Stimulated activated CD4-positive, alpha-beta T cell treated with anti-CD3 and anti-CD28 coated beads, Interleukin-12 subunit alpha, Interleukin-12 subunit beta, amount 100 ng/mL, for 24 hours (primary cell): ENCODE measurements at places on chromosomes 2 and 18.

- no peak for DNase-seq
Observed at GRCh38 chr2:173550143-173550542, 195.5 kb downstream of the CDCA7 start.

DNA sequence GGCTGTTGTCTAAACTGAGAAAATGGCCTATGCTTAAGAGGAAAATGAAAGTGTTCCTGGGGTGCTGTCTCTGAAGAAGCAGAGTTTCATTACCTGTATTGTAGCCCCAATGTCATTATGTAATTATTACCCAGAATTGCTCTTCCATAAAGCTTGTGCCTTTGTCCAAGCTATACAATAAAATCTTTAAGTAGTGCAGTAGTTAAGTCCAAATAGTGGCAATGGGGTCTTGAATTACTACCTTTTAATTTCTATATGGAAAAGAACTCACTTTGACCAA is 13.8 kb upstream of the ALLC start:
- DNase-seq = no peak

- DNase-seq = no peak
Observed at GRCh38 chr2:20617081-20617575, 33.8 kb downstream of the HS1BP3 start.

- no peak for DNase-seq
Observed at GRCh38 chr2:168538534-168538933, 82.5 kb downstream of the CERS6 start.

DNA sequence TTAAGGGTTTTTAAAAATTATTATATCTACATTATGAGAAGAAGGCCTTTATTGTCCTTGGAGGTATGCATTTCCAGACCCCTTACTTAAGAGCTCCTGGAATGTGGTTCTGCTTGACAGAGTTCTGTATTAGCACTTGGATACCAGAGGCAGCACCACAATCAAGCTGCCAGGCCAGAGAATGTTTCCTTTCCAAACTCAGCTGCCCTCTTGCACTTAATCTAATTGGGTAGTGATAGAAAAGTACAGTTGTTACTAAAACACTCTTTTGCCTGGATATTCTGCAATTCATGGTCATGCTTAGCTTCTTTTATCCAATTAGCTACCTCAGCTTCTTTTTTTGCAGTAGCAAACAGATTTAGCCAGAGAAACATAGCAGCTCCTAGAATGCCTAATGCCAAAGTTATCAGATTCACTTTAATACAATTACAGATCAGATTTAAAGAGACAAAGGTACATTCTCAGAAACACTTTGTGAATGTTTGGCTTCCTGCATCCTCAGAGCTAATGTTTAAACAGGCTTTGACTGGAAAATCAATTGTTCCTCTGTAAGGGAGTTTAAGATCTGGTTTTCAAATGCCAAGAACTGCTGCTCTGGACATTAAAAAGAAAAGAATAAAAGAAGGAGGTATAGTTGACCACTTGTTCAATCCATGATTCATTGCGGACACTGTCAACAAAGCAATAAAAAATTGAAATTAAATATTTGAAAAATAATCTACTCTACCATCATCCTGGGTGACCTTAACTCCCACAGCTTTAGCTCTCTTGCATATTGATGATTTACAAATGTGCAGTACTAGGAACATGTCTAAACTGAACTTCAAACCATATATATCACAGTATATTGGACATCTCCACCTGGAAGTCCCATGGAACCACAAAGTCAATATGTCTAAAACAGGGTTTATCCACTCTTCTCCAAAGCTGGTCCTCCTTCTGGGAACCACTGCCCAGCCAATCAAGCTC is 12.8 kb downstream of the NOSTRIN start:
- no peak for DNase-seq

GRCh38 chr18:9724797-9725585 is 16.9 kb downstream of the RAB31 start:
- no peak for DNase-seq

- no peak for DNase-seq
Observed at GRCh38 chr2:18154259-18154658, 275.8 kb downstream of the KCNS3 start.

- DNase-seq = no peak
Observed at GRCh38 chr18:48295586-48296311, 113.4 kb downstream of the ZBTB7C start.

DNA sequence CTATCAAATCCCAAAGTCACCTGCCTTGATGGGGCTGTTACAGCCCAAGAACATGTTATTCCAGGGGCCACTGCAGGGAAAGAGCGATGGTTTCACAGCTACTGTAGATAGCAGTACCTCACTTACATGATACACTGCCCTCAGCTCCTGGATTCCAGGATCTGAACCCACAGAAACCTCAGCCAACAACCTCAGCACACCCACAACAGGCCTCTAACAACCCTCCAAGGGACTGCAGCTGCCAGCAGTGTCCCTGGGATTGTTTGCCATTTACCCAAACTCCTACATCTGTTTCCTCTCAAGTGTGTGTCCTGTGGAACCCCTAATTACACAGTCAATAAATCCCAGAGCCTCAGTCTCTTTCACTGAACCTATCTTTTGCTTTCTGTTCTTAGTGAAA is 28.2 kb downstream of the OSBPL1A start:
- DNase-seq = peak; percentile 45

- no peak for DNase-seq
Observed at GRCh38 chr2:150610670-150611279, 123.3 kb upstream of the RND3 start.

- no peak for DNase-seq
Observed at GRCh38 chr18:5462227-5462626, 81.6 kb downstream of the EPB41L3 start.

DNA sequence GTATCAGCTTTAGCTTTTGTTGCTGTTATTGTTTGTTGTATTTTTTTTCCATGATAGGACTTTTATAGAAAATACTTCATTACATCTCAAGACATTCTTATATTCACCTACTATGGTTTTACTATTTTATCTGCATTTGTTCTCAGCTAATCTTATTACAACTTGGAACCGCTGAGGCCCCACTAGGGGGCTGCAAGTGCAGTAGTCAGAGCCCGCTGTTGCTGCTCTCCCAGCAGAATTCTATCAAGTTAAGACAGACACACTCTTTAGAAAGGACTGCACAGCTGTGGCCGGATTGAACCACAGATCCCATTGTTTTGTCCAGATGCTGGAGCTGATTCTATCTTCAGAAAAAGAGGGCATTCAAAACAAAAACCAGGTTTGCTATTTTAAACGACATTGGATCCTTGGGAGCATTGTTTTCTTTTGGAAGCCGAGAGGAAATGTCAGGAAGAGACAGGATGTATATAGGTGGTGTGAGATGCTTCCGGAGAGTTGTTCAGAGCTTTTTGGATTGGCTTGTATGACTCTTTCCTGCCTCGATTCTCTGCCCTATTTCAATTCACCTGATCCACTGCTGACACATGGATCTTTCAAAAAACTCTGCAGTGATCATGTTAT is 105.7 kb upstream of the GAREM1 start:
- DNase-seq = no peak

- no peak for DNase-seq
Observed at GRCh38 chr2:240448387-240449274, 13.2 kb downstream of the GPC1 start.

- no peak for DNase-seq
Observed at GRCh38 chr2:85713836-85714235, 19.7 kb downstream of the GNLY start.

GRCh38 chr18:79802298-79802697 is 4.6 kb downstream of the KCNG2 start:
- no peak for DNase-seq

- DNase-seq = peak; percentile 49
Observed at GRCh38 chr18:76803814-76804213, 18.5 kb upstream of the ZNF236 start.

GRCh38 chr2:99841749-99842148 is 300.6 kb downstream of the AFF3 start:
- no peak for DNase-seq

- no peak for DNase-seq
Observed at GRCh38 chr18:80148326-80149199, 39.5 kb downstream of the ADNP2 start.

- no peak for DNase-seq
Observed at GRCh38 chr2:102359527-102359926, 3.9 kb downstream of the IL18R1 start.

GRCh38 chr18:13531681-13532325 is 194.6 kb downstream of the FAM210A start:
- DNase-seq = no peak
